ENCODE measurements at places on chromosomes 6 and 20.

DNA sequence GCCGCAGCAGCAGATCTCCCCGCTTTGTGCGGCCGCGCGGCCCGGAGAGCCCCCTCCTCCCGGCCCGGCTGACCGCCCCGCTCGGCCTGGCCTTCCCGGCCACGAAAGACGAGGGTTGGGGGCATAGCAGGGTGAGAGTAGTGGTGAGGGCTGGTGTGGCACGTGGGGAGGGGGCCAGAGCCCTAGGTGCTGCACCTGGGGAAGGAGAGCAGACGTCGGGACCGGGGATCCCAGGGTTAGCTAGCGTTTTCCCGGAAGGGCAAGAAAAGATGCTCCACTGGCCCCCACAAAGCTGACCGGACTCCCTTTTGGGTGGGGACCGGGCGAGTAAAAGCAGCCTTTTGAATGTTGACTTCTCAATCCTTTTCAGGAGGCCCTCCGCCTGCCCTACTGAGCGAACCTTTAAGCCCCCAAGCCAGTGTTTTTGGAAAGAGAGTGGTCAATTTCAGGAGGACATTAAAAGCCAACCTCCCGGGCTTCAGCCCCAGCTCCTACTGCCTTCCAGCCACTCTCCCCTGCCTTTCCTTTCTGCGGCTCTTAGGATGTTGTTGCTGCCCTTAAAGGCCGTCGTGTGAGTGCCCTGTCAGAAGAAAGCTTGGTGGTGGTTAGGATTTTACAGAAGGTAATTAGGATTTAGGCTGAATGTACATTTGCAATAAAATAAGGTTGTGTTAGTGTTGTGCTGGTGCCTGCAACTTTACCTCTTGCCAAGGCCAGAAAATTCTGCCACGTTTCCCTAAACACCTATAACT lies 648 bp upstream of the BACH2 start:
- no peak for DNase-seq

DNA sequence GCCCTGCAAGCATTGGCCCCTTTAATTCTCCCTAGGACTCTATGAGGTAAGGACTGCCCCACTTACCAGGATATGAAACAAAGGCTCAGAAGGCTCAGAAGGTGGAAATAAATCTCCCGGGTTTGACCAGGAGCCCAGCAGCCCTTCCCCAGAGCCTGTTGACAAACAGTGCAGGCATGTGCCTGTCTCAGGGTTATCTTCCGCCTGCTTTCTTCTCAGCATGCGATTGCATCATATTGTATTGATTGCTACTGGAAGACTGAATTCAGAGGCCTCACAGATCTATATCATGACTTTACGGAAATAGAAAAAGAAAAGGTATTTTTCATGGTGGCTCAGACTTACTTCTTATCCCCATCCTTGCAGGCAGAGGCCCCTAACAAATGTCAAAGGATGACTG lies 92.7 kb downstream of the PHACTR3 start:
- DNase-seq, result no peak

DNA sequence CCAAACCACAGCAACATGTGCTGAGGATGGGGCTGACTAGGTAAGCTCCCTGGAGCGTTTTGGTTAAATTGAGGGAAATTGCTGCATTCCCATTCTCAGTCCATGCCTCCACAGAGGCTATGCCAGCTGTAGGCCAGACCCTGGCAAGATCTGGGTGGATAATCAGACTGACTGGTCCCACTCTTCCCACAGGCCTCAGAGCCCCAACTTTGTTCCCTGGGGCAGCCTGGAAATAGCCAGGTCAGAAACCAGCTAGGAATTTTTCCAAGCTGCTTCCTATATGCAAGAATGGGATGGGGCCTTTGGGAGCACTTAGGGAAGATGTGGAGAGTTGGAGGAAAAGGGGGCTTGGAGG lies 1.5 kb upstream of the VEGFA start:
- no peak for DNase-seq

- no peak for DNase-seq
Observed at GRCh38 chr6:158611541-158612370, 32.8 kb downstream of the DYNLT1 start.

DNA sequence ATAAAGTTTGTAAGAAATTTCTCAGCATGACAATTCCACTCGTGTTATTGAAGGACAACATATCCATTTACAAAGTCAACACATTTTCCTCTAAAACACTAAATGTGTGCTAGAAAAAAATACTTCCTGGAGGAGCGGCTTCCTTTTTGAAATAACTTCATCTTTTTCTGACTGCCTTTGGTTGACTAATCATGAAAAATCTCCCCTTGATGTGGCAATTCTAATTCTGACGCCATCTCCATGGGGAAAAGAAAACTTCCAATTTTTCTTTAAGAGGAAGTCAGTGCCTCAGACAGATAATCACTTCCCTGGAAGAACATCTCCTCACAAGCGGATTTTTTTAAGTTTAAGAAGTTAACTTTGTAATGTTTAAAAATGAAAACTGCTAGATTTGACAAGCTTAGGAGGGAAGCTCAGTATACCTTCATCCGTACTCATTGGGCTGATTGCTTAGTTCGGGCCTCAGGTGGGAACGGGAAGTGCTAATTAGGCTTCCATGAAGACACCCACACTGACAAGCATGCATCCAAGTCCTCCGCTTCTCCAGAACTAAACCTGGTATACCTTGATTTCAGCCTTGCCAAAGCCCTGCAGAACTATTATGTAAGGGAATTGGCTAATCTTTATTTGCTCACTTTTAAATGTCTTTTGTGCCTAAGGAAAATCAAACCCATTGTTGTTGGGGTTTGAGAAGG lies 35.1 kb upstream of the DUSP22 start:
- DNase-seq, result no peak

Data from astrocyte (in vitro differentiated cells and primary cell).